ENCODE measurements at places on chromosomes 5 and 9. TPM values are rescaled to one million over a fixed set of nuclear protein-coding genes. Genes with fewer than 3 reads are reported as not detected.
A peak's percentile ranks its signal among the peaks of the same experiment; 100 is the strongest.

Gene GABRB2
- polyA plus RNA-seq, result 1.5 TPM

Gene PPIC
- 2.9 TPM for polyA plus RNA-seq

Gene IZUMO3
- polyA plus RNA-seq, result not detected

Gene ORM2
- 0.49 TPM for polyA plus RNA-seq

Gene ACTBL2
- not detected for polyA plus RNA-seq

Gene FBXW5
- polyA plus RNA-seq, result 95.0 TPM

DNA sequence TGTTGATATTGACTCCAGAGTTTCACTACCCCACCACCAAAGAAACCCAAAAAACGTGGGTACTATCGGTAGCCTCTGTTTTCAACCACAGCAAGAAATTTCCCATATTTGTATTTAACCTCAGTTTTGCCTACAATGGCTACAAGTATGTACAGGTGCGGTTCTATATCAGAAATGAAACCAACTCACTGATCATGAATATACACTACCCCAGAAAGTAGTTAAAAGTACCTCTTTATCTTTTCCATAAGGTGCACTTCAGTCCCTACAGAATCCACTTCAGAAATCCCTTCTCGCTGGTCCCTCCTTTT lies 140.6 kb upstream of the SLC12A2 start:
- no peak for DNase-seq

GRCh38 chr9:135612981-135613910 lies 26.1 kb downstream of the GLT6D1 start:
- no peak for DNase-seq

DNA sequence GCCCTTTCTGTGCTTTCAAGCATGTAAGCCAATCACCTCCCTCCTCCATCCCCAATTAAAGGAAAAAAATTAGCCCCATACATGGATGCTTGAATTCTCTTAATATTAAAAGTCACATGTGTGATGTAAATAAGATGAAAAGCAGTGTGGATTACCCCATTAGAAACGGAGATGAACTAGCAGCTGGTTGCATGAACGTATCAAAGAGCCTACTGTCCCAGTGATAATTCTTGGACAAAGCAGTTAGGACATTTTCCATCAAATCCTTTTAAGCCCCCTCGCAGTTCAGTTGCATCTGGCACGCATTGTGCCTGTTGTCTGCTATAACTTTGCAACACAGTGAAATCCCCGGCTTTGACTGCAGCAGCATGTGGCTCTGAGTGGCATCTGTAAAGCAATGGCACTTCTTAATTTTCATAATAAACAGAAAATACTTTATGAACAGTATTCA lies 285.6 kb downstream of the FBXL7 start:
- peak; percentile 55 for DNase-seq

DNA sequence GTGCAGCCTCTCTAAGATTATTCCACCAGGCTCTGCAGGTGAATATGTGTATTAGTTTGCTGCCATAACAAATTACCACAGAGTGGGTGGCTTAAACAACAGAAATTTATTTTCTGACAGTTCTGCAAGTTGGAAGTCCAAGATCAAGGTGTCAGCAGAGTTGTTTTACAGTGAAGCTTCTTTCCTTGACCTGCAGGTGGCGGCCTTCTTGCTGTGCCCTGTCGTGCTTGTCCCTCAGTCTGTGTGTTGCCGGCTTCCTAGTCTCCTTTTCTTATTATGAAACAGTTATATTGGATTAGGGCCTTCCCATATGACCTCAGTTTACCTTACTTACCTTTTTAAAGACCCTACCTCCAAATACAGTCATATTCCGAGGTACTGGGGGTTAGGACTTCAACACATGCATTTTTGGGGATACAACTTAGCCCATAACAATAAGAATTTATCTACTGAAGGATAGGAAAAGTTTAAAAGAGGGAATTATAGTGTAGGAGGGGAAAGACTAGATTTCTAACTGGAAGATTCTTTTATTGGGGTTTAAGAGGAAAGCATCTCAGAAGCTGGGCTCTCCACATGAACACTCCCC lies 97.4 kb downstream of the OSTF1 start:
- no peak for DNase-seq

GRCh38 chr9:70533492-70533891 lies 119.0 kb upstream of the KLF9 start:
- no peak for DNase-seq

DNA sequence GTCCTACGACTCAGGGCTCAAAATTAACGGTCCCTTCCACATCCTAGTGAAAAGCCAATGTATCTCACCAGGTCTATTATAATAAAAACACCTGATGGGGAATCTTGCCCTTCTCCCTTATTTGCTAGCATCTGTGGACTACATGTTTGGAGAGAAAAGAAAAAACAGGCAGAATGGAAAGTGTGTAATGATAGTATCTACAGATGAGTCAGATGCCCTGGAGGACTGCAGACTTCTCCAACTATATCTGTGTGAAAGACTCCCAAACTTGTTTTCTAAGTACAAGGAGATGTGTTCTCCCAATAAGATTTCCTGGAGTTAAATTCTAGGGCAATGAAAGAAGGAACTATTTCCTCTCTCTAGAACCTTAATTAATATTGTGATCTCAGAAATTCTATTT lies 66.0 kb downstream of the FOXB2 start:
- DNase-seq, result no peak

- DNase-seq, result no peak
Observed at GRCh38 chr5:170597109-170597751, 93.4 kb downstream of the KCNIP1 start.

DNA sequence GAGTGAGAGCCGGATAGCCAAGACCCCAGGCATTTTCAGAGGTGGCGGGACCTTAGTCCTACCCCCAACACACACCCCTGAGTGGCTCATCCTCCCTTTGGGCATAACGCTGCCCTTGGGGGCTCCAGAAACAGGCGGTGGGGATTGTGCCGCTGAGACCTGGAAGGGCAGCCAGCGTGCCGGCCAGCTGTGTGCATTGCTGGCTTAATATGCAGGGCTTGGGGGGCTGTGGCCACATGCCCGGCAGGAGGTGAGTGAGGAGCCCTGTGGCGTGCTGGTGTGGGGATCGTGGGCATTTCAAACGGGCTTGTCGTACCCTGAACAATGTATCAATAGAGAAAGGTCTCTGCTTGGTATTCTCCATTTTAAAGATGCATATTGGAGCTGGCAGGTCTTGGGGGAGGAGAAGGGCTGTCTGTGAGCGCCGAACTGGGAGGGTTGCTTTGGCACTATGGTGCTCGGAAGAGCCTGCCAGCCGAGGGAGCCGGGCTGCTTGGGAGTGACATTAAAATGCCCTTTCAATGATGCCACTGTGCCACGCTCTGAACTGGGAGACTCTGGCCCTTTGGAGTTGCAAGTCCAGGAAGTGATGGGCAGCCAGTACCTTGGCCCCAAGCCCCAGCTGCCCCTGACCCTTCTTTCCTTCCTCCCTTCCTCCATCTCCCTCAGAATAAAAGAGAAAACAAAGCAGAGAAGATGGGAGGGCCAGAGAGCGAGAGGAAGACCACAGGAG lies 11.2 kb upstream of the OLFM1 start:
- DNase-seq, result peak; percentile 50

DNA sequence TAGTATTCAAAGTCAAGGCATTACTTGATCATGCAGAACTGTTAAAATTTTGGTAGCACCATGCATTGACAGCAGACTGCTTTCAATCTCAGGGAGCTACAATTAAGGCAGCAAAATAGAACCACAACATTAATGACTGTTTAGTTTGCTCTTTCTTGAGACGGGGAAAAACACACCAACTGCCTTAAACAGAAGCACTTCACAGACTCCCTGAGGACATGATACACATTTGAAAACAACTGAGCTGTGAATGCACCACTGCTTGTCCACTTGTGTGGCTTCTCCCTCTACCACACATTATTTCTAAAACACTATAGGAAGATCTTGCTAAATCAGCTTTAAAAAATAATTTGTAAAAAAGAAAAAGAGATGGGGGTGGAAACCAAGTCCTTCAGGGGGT lies 79.6 kb upstream of the MAST4 start:
- no peak for DNase-seq

- DNase-seq, result no peak
Observed at GRCh38 chr9:25733336-25733982, 55.2 kb upstream of the TUSC1 start.

DNA sequence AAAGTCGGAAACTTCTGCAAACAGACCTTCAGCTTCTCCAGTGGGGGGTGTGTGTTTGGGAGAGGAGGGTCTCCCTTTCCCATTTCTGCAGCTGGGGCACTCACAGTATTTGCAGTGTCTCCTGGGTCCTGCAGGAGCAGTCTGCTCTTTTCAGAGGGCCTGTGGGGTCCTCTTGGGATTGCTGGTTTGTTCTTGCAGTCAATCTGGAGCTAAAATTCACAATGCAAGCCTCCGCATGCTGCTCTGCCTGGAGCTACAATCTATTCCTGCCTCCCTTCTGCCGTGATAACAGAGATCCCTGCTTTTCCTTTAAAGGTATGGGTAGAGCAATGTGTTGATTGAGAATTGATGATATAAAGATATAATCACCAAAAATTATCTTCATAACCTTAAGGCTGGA lies 43.2 kb downstream of the ZNF462 start:
- DNase-seq, result no peak

DNA sequence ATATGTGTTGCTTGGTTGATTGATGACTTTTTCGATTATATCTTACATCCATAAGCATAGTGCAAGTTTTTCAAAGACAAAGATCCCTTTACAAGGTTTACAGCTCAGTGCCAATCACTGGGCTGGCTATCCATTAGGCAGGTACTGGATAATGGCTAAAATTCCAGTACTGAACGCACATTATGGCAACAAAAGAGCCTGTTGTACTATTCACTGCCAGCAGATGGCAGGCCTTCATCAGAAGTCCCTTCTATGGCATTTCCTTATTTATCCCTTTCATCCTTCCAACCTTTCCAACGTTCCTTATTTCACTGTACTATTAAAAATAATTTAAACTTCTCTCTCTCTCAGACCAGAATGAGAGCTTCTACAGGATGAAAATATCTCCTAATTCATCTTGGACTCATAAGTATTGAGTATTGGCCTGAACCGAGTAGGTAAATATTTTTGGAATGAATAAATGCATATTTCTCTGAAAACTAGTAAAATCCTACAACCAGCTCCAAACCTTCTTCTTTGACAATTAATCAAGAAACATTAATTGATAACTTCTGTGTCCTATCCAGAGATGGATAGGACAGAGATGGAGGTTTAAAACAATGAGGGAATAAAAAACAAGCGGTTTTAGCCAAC lies 6.7 kb upstream of the WNT8A start:
- DNase-seq, result peak; percentile 83

- DNase-seq, result no peak
Observed at GRCh38 chr5:52947851-52948250, 41.3 kb upstream of the ITGA2 start.

DNA sequence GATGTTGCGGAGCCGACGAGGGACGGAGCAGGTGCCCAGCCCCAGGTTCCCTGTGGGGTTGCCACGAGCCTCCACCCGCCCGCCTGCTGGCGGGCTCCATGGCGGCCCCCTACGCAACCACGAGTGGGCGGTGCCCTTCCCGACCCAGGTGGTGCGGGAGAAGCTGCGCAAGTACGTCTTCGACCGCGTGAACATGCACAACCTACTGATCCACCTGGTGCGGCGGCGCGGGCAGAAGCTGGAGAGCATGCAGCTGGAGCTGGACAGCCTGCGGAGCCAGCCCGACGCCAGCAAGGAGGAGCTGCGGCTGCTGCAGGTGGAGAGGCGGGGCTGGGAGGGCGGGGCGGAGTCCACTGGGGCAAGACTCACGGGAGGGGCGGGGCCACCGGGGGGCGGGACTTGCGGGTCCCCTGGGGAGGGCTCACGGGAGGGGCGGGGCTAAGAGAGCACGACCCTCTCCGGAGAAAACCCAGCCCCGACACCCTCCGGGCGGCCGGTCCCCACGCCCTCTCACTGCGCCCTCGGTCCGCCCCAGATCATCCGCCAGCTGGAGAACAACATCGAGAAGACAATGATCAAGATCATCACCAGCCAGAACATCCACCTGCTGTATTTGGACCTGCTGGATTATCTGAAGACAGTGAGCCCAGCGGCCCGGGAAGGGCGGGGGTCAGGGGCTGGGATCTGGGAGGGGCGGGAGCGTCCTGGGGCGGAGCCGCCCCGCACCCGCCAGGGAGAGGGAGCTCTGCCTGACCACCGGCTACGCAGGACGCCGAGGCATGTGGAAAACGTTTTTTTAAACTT lies 3.9 kb downstream of the CCDC183 start:
- DNase-seq, result peak; percentile 72

DNA sequence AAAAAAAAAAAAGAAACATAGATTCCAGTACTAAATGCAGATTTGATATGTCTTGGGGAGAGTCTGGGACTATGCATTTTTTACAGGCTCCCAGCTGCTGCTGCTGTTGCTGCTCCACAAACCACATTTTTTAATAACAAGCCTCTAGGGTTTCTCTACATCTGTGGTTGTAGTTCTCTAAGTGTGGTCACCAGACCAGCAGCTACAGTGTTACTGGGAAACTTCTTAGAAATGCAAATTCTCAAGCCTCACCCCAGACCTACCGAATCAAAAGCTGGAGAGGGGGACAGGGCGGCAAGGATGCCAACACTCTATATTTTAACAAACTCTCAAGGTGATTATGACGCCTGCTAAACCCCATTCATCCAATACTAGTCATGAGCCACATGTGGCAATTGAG lies 293.4 kb upstream of the PTGER4 start:
- DNase-seq, result no peak
